ENCODE measurements at places on chromosomes 2 and 18. TPM values are rescaled to one million over a fixed set of nuclear protein-coding genes. Genes with fewer than 3 reads are reported as not detected.

Gene NEU2
- total RNA-seq, result not detected

Gene RAB27B
- total RNA-seq, result 1.8 TPM

Gene SNORC
- 1.5 TPM for total RNA-seq

Gene GALR1
- total RNA-seq, result not detected

Gene TMEM169
- 0.27 TPM for total RNA-seq
